ENCODE measurements at places on chromosomes 5 and 9. TPM values are rescaled to one million over a fixed set of nuclear protein-coding genes. Genes with fewer than 3 reads are reported as not detected.

The CAVIN4 gene
- total RNA-seq: 392 TPM

The IFNA21 gene
- total RNA-seq: not detected

The PCDHB8 gene
- 2.3 TPM for total RNA-seq

The DMRT2 gene
- 19.1 TPM for total RNA-seq

The SPINK5 gene
- total RNA-seq: 31.5 TPM

The CARTPT gene
- not detected for total RNA-seq

The SELENOP gene
- total RNA-seq: 185 TPM

The PCDHA9 gene
- total RNA-seq: 0.10 TPM

The CNOT8 gene
- 67.3 TPM for total RNA-seq

The C5orf52 gene
- not detected for total RNA-seq

The ARAP3 gene
- 10.9 TPM for total RNA-seq

The NIPSNAP3A gene
- total RNA-seq: 51.0 TPM

The C9orf153 gene
- total RNA-seq: not detected

The POU5F2 gene
- 5.7 TPM for total RNA-seq

The SEMA5A gene
- 40.3 TPM for total RNA-seq

The SMC5 gene
- total RNA-seq: 47.8 TPM

The FBP2 gene
- total RNA-seq: 83.0 TPM

All from tongue (tissue), 3 donors.